Renal cortical epithelial cell (primary cell): ENCODE measurements at places on chromosomes 16 and 17. TPM values are rescaled to one million over a fixed set of nuclear protein-coding genes. Genes with fewer than 3 reads are reported as not detected.

DNA sequence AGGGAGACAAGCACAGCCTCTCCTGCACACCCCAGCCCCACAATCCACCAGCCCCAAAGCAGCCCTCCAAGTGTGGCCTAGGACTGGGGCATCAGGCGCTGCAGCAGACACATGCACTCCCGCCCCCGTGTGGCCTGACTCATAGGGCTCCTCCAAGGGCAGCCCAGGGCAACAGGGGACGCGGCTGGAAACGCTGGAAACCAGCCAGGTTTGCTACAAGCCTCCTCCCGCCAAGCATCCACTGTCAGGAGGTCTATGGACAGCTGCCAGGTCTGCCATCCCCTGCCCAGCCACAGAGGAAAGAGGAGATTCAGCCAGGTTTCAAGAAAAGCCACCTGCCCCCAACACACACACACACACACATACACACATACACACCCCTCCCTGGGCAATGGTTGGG, 25.8 kb downstream of the SRCIN1 start:
- DNase-seq: peak; percentile 61

GRCh38 chr17:61388561-61389356, 10.9 kb upstream of the TBX2 start:
- no peak for DNase-seq

The CRYM gene
- total RNA-seq: 4.7 and 5.0 TPM in 2 replicates

The PARD6A gene
- 2.8 and 16.1 TPM in 2 replicates for total RNA-seq
